ENCODE measurements at places on chromosomes 16 and 17.

GRCh38 chr16:50664270-50664669 is 16.8 kb downstream of the SNX20 start:
- no peak for DNase-seq

GRCh38 chr16:28324235-28324886 is 32.0 kb downstream of the SBK1 start:
- no peak for DNase-seq

DNA sequence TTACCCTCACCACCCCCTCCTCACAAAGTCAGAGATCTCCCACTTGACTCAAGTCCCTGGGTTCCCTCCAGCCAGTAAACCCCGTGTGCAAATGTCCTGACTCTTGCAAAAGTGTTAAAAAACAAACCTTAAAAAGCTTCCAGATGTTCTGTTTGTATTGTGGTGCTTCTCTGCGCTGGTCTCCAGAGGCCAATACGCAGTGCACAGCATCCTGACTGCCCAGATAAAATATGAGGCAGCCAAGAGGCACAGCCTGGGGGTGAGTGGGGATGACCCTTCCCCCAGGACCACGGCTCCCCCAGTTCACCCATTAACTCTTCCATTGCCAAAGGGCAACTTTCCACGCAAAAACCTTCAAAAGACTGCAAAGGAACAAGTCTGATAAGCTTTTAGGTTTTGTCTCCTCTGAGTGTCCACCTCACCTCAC is 291.8 kb downstream of the SOX9 start:
- no peak for DNase-seq

DNA sequence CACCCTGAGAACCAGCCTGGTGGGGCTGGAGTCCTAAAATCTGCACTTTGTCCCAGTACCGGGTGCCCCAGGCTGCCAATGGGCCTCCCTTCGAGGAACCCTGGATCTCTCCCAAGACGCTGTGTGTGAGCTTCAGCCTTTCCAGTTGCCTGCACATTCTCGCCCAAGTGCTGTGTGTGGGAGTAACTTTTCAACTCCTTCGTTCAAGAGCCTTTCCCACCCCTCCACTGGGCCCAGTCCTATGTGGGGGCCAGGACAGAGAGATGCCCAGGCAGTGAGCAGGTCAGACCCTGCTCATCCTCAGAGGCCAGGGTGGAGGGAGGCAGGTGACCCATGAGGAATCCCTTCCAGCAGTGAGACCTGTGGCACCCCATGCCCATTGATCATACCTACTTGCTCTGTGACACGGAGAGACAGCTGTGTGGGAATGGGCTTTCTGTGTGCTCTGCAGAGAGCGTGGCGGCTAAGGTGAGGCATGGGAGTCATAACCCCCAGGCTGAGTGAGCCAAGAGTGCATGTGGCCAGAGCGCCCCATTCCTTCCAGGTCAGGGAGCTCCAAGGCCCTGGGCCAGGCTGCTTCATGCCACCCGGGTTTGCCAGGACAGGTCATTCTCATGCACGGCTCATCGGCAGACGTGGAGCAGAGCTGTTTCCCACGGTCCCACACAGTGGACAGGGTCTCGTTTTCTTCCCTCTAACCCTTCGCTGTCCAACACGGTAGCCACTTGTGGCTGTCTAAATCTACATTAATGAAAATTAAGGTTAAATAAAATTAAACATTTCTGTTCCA is 154.4 kb downstream of the CLEC16A start:
- no peak for DNase-seq

DNA sequence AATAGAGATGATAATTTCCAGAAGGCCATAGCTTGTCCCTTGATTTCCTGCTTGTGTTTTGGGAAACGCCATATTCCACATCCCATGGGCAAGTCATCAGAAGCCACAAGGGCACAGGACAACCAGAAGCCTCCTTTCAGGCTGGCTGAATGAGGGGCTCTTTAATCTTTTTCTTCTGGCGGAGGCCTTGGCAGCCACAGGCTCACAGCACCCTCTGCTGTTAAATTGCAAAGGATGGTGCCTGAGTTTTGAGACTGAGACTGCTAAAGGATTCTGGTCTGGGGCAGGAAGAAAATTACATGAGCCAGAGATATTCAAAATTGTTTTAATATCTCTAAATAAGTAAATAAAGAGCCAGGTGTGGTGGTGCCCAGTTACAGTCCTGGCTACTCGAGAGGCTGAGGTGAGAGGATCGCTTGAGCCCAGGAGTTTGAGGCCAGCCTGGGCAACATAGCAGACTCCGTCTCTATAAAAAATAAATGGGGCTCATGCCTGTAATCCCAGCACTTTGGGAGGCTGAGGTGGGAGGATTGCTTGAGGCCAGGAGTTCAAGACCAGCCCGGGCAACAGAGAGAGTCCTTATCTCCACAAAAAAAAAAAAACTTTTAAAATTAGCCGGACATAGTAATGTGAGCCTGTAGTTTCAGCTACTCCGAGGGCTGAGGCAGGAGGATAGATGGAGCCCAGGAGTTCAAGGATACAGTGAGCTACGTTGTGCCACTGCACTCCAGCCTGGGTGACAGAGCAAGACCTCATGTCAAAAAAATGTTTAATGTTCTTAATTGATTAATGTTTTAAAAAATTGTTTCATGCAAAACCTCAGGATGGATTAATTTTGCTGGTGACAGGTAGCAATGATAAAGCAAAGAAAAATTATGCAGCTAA is 26.3 kb downstream of the AARSD1 start:
- no peak for DNase-seq

GRCh38 chr17:72790190-72790589 is 302.3 kb downstream of the SLC39A11 start:
- DNase-seq, result no peak

DNA sequence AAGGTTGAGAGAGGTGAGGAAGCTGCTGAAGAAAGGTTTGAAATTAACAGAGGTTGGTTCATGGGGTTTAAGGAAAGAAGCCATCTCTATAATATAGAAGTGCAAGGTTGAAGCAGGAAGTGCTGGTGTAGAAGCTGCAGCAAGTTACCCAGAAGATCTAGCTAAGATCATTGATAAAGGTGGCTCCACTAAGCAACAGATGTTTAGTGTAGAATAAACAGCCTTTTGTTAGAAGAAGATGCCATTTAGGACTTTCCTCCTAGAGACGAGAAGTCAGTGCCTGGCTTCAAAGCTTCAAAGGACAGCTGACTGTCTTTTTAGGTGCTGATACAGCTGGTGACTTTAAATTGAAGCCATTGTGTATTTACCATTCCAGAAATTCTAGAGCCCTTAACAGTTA is 29.3 kb downstream of the GOSR1 start:
- DNase-seq, result no peak

- DNase-seq, result no peak
These were observed 74.5 kb downstream of the ERCC4 start for GRCh38 chr16:13994239-13995106.

GRCh38 chr16:733382-734207 is 6.7 kb downstream of the HAGHL start:
- no peak for DNase-seq

DNA sequence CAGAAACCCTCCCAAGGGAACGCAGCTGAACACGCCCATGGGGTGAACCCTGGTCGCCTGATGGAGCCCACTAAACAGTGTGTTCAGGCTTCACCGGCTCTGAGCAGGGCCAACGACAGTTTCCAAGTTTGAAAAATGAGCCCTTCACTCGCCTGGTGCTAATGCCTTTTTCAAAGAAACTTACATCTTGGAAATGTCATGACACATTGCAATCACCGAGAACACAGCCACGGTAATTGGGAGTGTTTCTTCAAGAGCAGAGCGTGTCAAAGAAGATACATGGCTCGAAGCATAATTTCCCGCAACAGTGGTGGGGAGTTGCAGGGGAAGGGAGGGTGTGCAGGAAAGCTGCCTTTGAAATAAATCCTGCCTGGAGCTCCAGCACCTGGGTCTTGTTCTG is 463.2 kb downstream of the TMEM114 start:
- no peak for DNase-seq

- DNase-seq, result no peak
These were observed 21.2 kb downstream of the SMG6 start for GRCh38 chr17:2282297-2282873.

DNA sequence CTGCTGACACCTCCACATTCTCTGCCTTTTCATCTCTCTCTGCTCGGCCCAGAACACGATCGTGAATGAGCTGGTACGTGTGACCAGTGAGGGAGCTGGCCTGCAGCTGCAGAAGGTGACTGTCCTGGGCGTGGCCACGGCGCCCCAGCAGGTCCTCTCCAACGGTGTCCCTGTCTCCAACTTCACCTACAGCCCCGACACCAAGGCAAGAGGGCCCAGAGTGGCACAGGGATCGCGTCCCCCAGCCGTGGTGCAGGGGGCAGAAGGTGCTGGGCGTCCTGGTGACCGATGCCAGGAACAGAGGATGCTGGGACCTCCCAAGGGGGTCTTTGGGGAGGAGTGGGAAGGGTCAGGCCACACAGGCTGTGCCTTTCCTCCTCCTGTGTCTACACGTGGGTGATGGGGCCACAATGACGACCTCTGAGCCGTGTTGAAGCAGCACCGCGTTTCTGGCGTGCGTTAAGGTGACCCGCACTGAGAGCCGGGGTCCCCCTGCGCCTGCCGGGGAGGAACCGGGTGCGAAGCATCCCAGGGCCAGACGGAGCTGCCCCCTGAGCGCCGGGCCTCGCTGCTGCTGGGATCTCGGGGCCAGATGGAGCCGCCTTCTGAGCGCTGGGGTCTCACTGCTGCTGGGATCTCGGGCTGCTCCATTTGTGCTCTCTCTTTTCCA is 17.4 kb downstream of the GAA start:
- DNase-seq, result no peak

GRCh38 chr17:80445007-80445725 is 30.2 kb downstream of the ENDOV start:
- DNase-seq, result no peak

All from activated T-cell treated with anti-CD3 and anti-CD28 coated beads for 24 hours (primary cell).